T-helper 17 cell (primary cell): ENCODE measurements at places on chromosomes 1 and 21. TPM values are rescaled to one million over a fixed set of nuclear protein-coding genes. Genes with fewer than 3 reads are reported as not detected.

Gene UBASH3A
- 50.3 TPM for total RNA-seq

Gene PLPPR4
- total RNA-seq: not detected

Gene BLACAT1
- total RNA-seq: 0.10 TPM

DNA sequence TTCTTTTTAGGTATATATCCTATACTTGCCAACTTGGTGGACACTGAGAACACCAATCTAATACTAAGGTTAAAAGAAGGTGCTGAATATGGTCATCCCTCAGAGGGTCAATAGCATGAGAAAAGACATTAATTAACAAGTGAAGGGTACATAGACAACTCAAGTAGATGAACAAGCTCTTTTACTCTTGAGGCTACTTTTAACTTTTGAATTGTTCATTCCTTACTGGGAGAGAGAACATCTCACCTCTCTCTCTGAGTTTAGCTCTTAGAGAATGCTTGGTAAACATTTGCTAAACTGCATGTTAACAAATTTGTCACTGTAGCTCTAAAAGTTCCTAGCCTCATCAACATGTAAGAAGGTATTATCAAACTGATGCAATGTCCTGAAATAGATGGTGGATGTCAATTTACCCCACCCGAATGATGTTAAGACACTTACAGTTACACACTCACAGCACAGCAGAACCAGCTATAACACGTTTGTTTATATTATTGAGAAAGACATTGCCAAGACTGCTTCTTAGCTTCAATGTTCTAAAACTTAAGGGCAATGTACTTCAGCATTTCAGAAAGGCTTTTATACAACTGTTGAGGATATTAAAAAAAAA is 35.9 kb downstream of the HEATR1 start:
- no peak overlapping the region for H3K27ac ChIP-seq
- DNase-seq: no peak
- H3K36me3 ChIP-seq: peaks cover 8% of the 10 kb centered on the region
- no peaks in the 10 kb centered on the region for H3K27me3 ChIP-seq

GRCh38 chr1:206684478-206685333 is at the start of gene MAPKAPK2:
Gene MAPKAPK2, plus strand, starts transcription at chr1:206684905. Its CDS starts 325 bp downstream, at chr1:206685230.
- peaks cover 38% of the 10 kb centered on the region for H3K4me1 ChIP-seq
- DNase-seq: peak; percentile 67
- peak within 1 kb of the TSS; percentile 98 for H3K4me3 ChIP-seq
- H3K27me3 ChIP-seq: no peaks in the 10 kb centered on the region
- H3K27ac ChIP-seq: peak within 1 kb of the TSS; percentile 92
- no peaks in the 10 kb centered on the region for H3K36me3 ChIP-seq

DNA sequence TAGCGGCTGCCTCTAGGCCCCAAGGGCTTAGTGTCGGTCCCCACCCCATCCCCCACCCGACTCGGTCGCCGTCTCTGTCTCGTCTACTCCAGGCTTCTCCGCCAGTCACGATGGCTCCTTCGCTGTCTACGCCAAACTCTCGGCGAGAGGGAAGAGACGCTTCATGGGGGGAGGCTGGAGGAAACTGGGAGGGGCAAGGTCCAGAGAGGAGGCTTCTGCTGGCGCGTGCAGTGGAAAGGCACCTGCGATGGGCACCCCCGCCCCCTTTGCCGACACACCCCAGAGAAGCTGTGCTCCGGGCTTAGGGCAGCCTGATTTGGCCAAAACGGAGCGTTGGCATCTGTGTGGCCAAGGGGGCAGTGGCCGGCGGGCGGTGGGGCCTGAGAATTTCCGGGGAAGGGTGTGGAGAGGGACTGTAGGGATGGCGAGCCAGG is 1.2 kb upstream of the CSMD2 start:
- H3K4me3 ChIP-seq: no peak overlapping the region
- no peak overlapping the region for H3K27ac ChIP-seq
- DNase-seq: no peak
- H3K36me3 ChIP-seq: peaks cover 2% of the 10 kb centered on the region
- H3K27me3 ChIP-seq: peaks cover 71% of the 10 kb centered on the region

DNA sequence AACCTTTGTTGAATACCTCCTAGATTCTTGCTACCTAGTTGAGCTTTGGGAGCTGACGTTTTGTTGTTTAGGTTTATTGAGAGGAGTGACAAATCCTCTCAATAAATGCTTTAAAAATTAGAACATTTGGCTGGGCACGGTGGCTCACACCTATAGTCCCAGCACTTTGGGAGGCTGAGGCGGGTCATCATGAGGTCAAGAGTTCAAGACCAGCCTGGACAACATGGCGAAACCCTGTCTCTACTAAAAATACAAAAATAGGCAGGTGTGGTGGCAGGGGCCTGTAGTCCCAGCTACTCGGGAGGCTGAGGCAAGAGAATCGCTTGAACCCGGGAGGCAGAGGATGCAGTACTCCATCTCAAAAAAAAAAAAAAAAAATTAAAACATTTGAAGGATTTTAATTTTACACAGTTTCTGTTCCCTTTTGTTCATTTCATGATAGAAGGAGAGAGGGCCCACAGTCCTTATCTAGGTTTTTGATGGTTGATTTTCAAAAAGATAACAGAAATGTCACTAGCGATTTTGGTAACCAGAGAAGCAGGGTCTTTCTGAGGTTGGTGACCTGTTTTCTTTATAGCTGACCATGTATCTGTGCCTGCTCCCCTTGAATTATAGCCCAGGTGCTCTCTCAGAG is 44.2 kb upstream of the PIGV start:
- peaks cover 62% of the 10 kb centered on the region for H3K4me1 ChIP-seq
- H3K36me3 ChIP-seq: peaks cover 9% of the 10 kb centered on the region
- no peak for DNase-seq
- no peaks in the 10 kb centered on the region for H3K27me3 ChIP-seq

GRCh38 chr21:35885942-35886541 is 174.3 kb downstream of the SETD4 start:
- H3K27me3 ChIP-seq: peaks cover 35% of the 10 kb centered on the region
- H3K36me3 ChIP-seq: no peaks in the 10 kb centered on the region
- H3K4me3 ChIP-seq: no peak overlapping the region
- H3K4me1 ChIP-seq: no peaks in the 10 kb centered on the region
- no peak overlapping the region for H3K27ac ChIP-seq
